ENCODE measurements at places on chromosomes 7 and 10. TPM values are rescaled to one million over a fixed set of nuclear protein-coding genes. Genes with fewer than 3 reads are reported as not detected.

Gene NYAP1
- total RNA-seq = 0.41 TPM

Gene FXYD4
- total RNA-seq = 109 TPM

Gene OR2A42
- 0.06 TPM for total RNA-seq

Gene CYP26C1
- total RNA-seq = 0.35 TPM

Gene REPIN1
- 95.8 TPM for total RNA-seq
